Hindlimb muscle (tissue), 1 donor: ENCODE measurements at places on chromosomes 6 and 20. TPM values are rescaled to one million over a fixed set of nuclear protein-coding genes. Genes with fewer than 3 reads are reported as not detected.

- no peak for DNase-seq
Measured at GRCh38 chr20:15449061-15449460, 1111.6 kb upstream of the FLRT3 start.

The C6orf141 gene
- polyA plus RNA-seq: 3.0 TPM

DNA sequence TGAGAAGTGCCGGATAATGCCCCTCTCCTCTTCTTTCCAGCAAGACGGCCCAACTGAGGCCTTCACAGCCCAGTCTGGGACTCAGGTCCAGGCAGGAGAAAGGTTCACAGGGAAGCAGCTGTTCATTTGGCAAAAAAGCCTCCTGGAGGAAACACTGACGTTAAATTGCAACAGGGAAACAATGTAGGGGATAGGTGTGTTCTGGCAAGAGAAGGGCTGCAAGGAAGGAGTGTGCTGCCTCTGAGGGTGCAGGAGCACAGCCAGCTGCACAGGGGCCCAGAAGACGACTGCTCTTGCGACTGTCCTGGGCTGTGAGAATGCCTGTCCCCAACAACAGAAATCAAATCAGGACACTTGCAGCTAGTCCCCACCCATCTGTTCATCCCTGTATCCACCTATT lies 70.6 kb upstream of the PMEPA1 start:
- DNase-seq: no peak

DNA sequence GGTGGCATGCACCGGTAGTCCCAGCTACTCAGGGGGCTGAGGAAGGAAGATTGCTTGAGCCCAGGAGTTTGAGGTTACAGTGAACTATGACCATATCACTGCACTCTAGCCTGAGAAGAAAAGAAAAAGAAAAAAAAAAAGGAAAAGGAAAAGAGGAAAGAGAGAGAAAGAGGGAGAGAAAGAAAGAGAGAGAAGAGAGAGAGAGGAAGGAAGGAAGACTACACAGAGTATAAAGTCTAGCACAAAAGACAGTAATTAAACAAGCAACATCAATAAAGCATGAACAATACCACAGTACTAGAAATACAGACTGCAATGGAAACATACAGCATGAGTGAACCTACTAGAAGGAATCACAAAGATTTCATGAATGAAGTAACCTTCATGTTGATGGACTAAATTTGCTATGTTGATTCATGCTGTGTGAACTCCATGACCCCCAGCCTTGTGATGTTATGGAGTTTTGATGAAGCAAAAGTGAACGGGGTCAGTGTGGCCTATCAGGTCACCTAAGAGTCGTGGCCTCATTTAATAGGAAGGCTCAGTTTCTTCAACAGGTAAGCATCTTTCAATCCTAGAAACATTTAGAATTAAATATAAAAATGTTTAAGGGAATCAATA lies 57.6 kb downstream of the NUDT3 start:
- no peak for DNase-seq
